ENCODE measurements at places on chromosomes 2 and 18. TPM values are rescaled to one million over a fixed set of nuclear protein-coding genes. Genes with fewer than 3 reads are reported as not detected.

- ATAC-seq = no peak
Observed at GRCh38 chr18:28736223-28736622, 559.3 kb upstream of the CDH2 start.

DNA sequence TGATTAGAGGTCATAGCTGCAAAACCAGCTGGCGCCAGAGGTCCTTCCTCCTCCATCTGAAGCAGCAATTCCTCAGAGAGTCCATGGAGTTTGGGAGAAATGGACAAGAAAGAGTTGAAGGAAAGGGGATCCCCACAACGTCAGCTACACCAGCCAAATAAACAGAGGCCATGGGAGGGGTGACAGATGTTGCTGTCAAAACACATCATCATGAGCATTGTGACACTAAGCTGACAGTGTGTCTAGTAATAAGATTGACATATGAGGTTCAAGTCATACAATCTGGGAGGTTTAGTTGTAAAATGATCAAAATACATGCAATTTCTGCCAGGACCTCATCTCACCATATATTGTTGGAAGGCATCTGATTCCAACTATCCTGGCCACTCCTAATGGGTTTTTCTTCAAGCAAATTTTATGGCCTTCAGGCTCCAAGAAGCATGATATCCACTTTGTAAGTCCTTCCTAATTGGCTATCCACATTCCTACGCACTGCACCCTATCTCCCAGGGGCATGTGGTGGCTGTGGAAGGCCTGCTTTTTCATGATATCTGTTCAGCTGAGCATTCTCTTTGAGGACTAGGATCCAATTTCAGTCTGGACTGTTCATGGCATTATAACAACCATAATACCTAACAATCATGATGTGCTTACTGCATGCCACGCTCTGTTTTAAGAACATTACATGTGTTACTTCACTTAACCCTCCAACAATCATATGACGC, 335.0 kb upstream of the ID2 start:
- ATAC-seq = no peak

GRCh38 chr2:8154936-8155335, 526.9 kb upstream of the ID2 start:
- ATAC-seq = peak; percentile 90

- peak; percentile 19 for ATAC-seq
Observed at GRCh38 chr18:51028201-51028805, 1.7 kb upstream of the SMAD4 start.

DNA sequence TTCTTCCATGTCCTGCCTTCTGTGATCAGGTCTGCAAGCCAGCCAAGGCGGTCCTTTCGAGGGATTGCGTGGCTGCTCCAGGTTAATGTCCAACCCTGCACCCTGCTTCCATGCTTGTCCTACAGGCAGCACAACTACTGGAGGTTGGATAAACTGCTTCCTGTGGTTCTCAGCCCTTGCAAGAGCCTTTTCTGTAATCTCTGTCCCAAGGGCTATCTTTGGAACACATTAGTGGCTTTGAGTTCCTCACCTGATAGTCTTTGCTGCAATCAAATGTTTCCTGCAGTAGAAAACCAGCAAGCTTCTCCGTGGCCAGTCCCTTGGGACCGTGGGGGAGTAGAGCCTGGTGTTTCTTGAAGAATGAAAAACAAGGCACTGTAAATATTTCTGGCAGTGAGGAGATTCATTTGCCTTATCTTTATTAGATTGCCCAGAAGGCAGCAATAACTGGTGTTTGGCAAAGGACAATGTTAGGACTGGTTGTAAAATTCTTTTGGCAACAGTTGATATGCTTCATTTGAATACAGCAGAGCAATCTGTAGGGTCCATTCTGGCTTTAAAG, 214.4 kb downstream of the FHOD3 start:
- no peak for ATAC-seq

GRCh38 chr18:41036346-41036745, 918.7 kb upstream of the PIK3C3 start:
- no peak for ATAC-seq

- no peak for ATAC-seq
Observed at GRCh38 chr2:73203055-73203681, 794 bp downstream of the NOTO start.

Gene RIT2
- total RNA-seq = not detected

Gene CHN1
- total RNA-seq = 15.5 TPM

Gene FBXO36
- 0.37 TPM for total RNA-seq

Gene EFHD1
- total RNA-seq = 0.71 TPM

Gene RAMP1
- total RNA-seq = 0.54 TPM

Gene LYG1
- 0.58 TPM for total RNA-seq

Gene CD226
- total RNA-seq = 136 TPM

Gene CHRND
- total RNA-seq = not detected
